Iris pigment epithelial cell (primary cell): ENCODE measurements at places on chromosomes 13 and 19.
A peak's percentile ranks its signal among the peaks of the same experiment; 100 is the strongest.

- no peak for DNase-seq
Measured at GRCh38 chr13:112447306-112447705, 71.2 kb downstream of the SPACA7 start.

DNA sequence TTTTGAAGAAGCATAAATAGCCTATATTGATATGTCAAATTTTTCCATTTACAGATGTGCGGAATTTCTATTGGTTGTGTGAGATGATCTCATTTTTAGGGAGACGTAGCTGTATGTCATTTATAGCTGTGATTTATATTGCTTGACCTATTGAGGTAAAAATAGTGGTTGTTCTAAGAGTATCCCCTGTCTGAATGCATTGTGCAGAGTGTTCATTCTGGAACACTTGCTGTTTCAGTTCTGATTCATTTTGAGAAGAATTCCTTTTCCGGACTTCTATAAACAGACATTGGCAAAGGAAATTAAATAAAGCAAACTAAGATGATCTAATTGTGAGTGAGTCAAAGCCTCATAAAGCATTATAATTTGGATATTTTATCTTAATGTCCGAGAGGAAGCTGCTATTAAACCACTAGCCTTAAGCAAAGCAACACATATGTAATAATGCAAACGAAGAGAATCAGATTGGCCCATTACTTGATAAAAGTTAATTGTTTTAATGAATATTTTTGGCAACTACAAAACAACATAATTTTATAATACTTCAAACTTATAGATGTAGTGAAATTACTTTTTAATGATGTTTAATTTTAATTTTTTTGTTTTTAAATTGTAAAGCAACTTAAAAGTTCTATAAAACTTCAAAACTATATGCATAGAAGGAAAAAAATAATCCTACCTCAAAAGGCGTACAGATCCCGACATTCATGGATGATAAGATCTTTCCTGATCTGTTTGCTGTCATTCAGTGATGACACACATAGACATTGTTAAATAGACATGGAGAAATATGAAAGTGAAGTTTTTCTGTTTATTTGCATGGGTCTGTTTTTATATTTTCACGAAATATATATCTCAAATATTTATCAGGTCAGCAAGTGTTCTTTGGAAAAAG, 942.6 kb upstream of the SLC10A2 start:
- peak; percentile 90 for DNase-seq

DNA sequence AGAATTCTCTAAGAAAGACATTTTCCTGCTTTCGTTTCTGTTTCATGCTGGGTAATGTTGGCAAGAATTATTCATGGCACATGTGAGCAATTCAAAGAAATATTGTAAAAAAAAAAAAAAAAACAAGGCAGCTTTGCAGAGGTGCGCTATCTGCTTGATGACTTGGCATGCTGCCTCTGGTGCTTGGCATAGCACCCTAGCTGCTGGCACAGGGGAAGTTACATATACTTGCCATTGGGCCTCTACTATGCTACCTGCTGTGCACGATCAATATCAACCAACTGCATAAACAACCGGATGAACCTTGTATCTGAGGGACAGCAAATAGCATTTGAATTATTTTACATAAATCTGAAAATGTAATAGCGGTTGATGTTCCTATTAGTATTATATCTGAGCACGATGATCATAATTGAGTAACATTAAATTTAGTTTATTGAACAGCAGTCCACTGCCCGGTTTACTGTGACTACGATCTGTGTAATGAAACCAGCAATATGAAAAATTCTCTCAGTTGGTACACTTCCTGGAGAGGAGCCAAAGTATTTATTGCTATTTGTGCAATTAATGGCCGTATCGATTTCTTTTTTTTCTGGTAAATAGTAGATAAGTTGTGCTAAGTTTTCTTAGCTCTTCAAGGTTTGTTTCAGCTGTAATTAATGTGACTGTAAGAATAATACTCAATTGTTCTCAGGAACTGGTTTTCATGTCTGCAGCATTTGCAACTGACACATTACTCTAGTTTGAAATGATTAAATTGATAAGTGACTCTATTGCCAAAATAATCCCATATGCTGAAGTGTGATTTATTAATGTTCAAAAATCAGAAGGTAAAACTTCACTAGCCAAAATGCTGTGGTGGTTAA, 717.3 kb downstream of the DACH1 start:
- no peak for DNase-seq

DNA sequence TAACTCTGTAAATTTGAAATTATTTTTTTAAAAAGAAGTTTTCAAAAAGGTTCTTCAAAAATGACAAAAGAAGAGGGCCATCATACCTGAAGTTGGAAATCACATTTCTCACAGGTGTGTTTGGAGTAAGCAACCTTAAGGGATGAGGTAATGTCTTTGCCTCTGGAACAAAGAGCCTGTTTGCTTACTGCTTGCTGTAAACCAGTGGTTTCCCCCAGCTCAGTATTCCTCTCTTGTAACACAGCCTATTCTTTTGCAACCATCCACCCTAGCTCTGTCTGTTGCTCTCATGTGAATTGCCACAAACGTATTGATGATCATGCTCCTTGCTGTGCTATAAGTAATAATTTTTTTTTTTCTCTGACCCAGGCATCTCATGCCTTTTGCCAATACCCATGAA, 38.1 kb downstream of the UCHL3 start:
- DNase-seq, result no peak

- peak; percentile 55 for DNase-seq
Measured at GRCh38 chr19:35756377-35757230, at the start of gene HSPB6. Gene HSPB6, minus strand, starts transcription at chr19:35757029. Its CDS starts 21 bp downstream, at chr19:35757008.

DNA sequence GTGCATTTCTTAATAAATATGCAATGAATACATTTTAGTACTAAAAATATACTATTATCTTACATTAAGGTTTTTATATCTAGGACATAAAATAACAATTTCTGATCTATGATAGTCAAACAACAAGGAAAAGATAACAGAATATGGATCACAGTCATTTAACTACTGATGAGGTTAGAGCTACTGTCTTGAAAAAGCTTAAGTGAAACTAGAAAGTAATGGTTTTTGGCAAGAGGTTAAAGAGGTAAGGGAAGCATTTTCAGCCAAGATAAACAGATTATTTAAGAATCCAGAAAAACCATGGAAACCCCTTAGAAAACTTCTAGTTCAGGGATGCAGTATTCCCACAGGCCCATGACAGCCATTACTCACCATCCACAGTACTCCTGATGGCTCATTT, 787.4 kb downstream of the DACH1 start:
- DNase-seq, result peak; percentile 10

- no peak for DNase-seq
Measured at GRCh38 chr13:105452895-105453294, 1082.6 kb downstream of the EFNB2 start.

DNA sequence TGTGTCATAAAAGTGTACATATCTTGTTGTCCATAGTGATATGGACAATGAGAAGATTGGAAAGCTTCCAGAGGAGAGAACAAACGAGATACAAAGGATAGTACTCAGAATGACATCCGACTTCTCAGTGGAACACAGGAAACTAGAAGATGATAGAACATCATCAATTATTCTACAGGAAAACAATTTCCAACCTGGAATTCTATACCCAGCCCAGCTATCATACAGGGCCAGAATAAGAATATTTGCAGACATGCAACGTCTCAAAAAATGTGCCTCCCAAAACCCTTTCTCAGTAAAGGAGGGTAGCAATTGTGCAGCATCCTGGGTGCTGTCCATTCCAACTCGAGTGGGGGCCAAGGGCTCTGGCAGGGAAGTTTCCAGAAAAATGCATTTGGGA, 24.0 kb downstream of the F2RL3 start:
- no peak for DNase-seq

- peak; percentile 99 for DNase-seq
Measured at GRCh38 chr13:110412132-110412914, 105.2 kb downstream of the COL4A2 start.

DNA sequence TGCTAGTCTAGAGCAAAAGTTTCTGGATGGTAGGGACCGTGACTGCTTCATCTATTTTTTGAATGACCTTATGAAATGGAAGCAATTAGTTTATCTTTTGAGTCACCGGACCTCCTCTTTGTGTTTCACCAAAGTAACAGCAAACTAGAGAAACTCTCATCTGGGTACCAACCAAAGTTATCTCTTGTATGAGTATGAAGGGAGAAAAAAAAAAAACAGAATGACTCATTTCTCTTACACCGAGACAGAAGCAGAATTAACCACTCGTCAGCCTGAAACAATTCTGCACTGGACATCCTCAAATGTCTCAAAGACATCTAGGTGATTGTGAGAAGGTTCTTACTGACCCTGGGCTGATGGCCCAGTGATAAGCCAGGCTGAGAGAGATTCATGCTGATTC, 18.3 kb downstream of the ZNF100 start:
- DNase-seq, result peak; percentile 60

DNA sequence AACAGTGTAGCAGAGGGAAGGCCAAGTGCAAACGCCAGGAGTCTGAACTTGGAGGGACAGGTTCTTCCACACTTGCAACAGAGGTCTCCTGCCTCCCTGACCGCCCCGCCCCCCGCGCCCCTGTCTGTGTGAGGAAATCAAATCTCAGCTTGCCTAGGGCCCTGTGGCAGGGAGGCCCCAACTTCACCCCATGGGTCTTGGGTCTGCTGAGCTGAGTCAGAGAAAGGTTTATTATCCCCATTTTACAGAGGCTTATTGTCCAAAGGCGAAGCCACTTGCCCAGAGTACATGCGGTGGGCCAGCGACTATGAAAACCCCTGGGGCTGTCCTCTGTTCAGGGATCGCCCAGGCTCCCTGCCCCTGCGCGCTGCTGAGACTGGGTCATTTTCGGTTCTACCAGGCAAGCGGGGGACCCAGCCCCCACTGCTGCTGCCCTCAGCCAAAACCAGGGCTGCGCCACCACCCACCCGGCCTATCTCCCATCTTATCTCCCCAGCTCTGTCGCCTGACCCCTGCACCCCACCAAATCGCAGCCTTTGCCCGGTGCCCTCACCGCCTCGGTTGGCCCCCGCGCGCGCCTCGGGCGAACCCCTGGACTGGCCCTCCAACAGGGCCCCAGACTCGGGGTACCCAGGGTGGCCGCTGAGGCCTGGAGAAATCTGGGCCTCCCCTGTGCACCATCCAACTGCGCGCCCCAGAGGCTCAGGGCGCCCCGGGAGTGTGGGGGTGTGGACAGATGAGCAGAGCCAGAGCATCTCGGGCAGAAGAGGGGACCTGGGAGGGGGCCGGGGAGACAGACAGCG, 850 bp upstream of the CERS4 start:
- DNase-seq, result no peak

- peak; percentile 99 for DNase-seq
Measured at GRCh38 chr19:50724522-50725217, 1.5 kb downstream of the CLEC11A start.

DNA sequence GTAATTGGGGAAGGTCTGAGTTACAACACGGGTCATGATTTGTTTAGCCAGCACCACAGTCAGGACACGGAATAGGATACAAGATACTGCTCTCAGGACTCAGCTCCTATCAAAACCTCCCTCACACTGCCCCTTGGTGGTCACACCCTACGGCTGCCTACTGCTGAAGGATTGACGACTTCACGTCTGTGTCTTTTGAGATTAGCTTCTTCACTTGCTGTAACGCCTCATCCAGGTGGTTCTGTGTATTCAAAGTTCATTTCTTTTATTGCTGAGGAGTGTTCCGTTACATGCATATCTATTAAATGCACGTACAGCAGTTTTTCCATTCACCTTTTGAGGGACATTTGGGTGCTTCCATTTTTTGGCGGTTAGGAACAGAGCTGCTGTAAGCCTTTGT, 46.3 kb downstream of the URI1 start:
- DNase-seq, result no peak

GRCh38 chr13:108940121-108940520, 310.7 kb downstream of the MYO16 start:
- DNase-seq, result no peak

- DNase-seq, result no peak
Measured at GRCh38 chr13:19993024-19993423, 34.5 kb downstream of the ZMYM2 start.

GRCh38 chr13:28394422-28394821, 100.5 kb downstream of the FLT1 start:
- DNase-seq, result peak; percentile 73

- peak; percentile 63 for DNase-seq
Measured at GRCh38 chr13:93244141-93244917, 17.7 kb downstream of the GPC6 start.

DNA sequence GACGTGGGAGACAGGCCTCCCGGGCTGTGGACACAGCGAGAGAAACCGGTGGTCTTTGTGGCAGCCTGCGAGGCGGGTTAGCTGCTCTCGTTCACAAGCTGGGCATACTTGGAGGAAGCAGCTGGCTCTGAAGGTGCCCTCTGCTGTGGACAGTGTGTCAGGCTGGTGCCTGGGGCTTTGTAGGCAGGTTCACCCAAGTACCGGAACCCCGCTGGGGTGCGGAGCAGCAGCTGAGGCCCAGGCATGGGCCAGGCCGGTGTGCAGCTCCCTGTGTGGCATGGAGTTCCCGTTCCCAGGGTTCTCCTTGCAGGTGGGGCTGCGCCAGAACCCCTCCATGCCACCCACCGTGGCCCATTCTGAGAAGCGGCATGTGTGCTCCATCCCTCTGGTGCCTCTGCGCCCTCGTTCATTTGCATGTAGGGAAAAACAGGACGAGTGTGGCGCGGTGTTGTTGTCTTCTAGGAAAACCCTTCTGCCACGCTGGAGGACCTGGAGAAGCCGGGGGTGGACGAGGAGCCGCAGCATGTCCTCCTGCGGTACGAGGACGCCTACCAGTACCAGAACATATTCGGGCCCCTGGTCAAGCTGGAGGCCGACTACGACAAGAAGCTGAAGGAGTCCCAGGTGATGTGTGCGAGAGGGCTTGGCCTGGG, 20.0 kb downstream of the UPF1 start:
- no peak for DNase-seq

DNA sequence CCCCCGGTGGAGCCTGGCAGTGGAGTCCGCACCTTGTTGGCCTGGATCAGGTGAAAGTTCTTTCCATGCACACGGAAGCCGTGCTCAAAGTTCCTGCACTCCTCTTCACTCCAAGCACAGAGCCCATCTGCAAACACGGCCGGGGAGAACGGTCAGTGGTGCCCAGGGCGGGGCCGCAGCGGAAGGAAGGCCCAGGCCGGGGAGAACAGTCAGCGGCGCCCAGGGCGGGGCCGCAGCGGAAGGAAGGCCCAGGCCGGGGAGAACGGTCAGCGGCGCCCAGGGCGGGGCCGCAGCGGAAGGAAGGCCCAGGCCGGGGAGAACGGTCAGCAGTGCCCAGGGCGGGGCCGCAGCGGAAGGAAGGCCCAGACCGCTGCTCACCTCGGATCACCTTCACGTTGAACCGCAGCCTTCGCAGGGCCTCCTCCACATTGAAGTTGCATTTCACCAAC, 20.6 kb upstream of the PLPP2 start:
- no peak for DNase-seq

GRCh38 chr19:34366738-34367623, 2.0 kb downstream of the GPI start:
- peak; percentile 87 for DNase-seq
